ENCODE measurements at places on chromosomes 16 and 17.

- no peak for DNase-seq
Observed at GRCh38 chr17:2610195-2611175, 17.0 kb downstream of the PAFAH1B1 start.

- DNase-seq = no peak
Observed at GRCh38 chr17:83064732-83065659, 14.4 kb upstream of the METRNL start.

DNA sequence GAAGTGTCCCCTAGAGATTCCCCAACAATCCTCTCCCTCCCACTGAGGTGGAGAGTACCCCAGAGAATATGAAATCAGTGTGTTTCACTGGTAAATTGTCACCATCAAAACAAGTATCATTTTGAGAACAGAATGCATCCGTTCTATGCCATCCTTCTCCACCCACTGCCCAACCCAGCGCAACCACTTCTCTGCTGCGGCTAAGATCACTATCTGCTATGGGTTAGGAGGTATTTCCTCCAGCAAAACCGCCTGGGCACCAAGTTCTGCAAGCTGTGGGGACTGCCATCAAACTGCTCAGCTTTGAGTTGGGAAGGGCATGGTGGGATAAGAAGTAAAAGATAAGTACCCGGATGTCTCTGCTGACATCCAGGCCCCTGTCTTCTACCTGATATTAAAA, 24.4 kb downstream of the CNTNAP1 start:
- no peak for DNase-seq

DNA sequence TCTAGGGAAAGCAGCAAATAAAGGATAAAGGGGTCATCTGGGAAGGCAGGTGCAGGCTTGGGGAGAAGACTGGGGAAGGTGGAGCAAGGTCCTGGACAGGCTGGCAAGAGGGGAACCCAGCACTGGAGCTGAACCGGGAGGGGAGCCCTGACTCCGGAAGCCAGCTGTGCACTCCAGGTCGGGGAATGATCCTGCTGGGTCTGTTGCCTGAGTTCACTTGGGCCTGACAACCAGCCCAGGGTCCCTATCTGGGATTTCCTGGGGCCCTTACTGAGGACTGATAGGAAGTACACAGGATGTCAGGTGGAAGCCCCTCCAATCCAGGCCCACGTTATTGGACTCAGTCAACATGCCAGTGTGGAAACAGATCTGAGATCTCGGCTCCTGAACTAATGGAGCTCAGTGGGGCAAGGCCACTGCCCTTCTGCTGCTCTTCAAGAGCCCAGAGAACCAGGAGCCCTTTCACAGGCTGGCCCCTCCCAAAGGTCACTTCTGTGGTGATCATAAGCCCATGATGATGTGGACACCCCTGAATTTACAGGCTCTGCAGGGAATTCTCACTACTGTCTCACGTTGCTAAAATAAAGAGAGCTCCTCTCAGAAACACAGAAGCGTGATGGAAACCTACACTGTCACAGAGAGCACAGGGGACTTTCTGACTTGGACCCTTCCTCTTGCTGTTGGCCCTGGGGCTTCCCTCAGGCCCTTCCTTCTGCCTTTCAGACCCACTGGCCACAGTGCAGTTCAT, 19.9 kb upstream of the PITPNM3 start:
- no peak for DNase-seq

DNA sequence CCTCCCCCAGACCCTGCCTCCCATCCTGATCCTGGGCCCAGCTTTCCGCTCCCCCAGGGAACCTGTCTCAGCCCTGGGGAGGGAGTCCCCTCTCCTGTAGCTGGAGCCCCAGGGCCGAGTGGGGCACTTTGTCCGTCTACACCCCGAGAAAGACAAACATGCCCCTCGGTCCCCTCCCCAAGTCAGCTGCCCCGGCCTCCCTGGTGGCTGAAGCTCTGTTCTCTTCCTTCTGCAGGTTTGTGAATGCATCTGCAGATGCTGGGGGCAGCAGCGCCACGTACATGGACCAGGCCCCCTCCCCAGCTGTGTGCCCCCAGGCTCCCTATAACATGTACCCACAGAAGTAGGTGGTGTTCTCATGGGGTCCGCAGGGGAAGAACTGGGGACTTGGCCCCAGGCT, 20.8 kb downstream of the STAT5A start:
- DNase-seq = no peak

GRCh38 chr17:75723171-75723930, 2.1 kb downstream of the ITGB4 start:
- DNase-seq = no peak

DNA sequence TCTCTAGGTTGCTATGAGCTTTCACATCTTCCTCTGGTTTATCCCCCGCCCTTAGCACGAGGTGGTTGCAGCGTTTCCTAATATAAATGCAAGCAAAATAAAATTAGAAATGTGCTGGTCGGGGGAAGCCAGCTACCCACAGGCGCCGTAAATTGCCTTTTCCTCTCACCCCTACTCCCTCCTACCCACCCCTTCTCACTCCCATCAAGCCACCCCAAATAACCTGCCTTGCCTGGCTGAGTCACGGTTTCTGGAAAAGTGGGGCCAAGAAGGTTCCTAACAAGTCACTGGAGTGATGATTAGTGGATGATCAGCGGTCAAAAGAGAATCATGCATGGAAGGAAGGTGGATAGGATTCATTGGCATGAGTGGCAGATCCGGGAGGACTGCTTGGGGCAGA, 120.9 kb upstream of the RBFOX1 start:
- DNase-seq = no peak

DNA sequence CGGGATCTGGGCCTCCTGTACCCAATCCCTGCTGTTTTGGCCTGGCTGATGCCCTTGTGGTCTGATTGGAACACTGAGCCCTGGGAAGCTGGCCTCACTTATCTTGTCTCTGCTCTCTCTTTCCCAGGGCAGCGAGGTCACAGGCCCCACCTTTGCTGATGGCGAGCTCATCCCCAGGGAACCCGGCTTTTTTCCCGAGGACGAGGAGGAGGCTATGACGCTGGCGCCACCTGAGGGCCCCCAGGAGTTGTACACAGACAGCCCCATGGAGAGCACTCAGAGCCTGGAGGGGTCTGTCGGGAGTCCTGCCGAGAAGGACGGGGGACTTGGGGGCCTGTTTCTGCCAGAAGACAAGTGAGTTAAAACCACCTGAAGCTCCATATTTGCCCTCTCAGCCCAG, 126.0 kb downstream of the RAB11FIP4 start:
- no peak for DNase-seq

- DNase-seq = no peak
Observed at GRCh38 chr17:1110862-1111598, 68.8 kb downstream of the ABR start.

- no peak for DNase-seq
Observed at GRCh38 chr16:70418274-70418992, 20.5 kb downstream of the ST3GAL2 start.

GRCh38 chr17:14203388-14203787, 33.3 kb downstream of the CDRT15 start:
- DNase-seq = no peak

- no peak for DNase-seq
Observed at GRCh38 chr17:60311936-60312335, 80.0 kb downstream of the USP32 start.

DNA sequence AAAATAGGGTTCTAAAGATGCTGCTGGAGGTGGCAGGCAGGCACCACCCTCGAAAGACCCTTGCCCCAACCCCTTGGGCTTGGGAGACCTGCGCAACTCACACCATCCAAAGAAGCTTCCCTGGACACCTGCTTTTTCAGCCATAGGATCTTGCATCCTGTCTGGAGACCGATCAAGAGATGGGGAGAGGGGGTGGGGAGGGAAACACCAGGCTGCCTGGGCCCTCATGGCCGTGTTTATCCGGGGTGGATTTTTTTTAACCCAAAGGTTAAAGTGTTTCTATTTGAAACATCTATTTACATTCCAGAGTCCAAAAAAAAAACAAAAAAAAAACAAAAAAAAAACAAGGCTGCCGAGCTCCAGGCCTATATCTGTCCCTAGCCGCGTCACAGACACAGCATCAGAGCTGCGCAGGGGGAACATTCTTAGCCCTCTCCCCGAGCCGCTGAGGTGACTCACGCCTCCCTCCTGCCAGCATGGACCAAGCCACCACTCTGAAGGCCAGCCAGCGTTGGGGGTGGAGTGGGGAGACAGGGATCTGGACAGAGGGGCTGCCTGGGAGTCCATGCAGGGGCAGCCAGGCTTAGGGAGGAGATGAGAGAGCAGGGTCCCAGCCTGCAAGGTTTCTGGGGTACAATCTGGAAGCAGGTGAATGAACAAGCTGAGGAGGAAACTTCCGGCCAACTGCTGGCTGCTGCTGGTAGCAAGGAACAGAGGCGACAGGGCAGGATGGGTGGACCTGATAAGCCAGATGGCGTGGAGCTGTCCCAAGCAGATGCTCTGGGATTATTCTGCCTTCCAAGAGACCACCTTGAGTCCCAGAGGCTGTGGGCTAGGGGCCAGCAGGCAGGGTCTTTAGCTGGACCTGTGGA, 14.8 kb downstream of the HDAC5 start:
- DNase-seq = no peak

- DNase-seq = no peak
Observed at GRCh38 chr17:66836063-66837005, 1.4 kb downstream of the CACNG5 start.

DNA sequence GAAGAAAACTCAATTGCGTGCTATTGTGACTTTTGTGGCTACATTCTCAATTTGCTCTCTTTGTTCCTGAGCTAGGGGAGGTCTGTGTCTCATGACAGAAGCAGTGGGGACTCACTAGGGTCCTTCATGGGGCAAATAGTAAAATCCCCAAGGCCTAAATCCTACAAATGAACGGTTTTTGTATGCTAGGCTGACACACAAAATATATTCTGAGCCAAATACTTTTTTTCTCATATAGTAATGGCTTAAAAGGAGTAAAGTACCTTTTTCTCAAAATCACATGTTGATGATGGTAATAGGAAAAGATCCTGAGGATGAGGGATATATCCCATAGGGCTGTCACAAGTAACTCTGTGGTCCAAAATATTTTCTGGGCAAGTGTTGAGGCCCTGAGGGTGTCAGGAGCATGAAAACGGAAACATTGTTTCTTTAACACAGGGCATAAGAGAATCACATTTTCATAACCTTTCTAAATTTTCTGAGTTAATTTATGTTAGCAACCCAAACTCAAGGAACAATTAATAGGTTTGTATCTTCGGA, 77.5 kb upstream of the CNTNAP4 start:
- no peak for DNase-seq

- DNase-seq = no peak
Observed at GRCh38 chr16:20939611-20940010, 39.0 kb downstream of the LYRM1 start.

DNA sequence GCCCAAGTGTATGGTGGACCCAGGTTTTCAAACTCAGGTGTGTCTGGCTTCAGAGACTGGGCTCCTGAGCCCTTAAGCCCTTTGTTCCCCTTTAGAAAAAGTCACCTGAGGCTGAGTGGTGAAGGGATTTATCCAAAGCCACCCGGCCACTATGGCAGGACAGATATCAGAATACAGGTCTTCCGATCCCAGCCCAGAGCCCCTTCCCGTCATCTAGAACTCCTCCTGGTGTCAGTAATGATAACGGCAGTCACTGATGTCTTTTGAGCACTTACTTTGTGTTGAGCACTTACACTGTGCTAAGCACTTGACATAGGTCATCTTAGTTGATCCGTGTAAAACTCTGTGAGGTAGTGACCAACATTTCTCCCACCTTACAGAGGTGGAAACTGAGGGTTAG, 16.6 kb downstream of the NOD2 start:
- no peak for DNase-seq

- DNase-seq = no peak
Observed at GRCh38 chr17:79223953-79224352, 149.3 kb downstream of the ENGASE start.

- DNase-seq = no peak
Observed at GRCh38 chr17:55300479-55301290, 35.9 kb downstream of the HLF start.

GRCh38 chr16:27618606-27619327, 68.8 kb downstream of the KATNIP start:
- DNase-seq = no peak

- no peak for DNase-seq
Observed at GRCh38 chr16:86012221-86012620, 113.3 kb downstream of the IRF8 start.

- DNase-seq = no peak
Observed at GRCh38 chr17:7097940-7098339, 16.7 kb downstream of the ASGR2 start.

- no peak for DNase-seq
Observed at GRCh38 chr17:55484575-55484974, 26.7 kb downstream of the SMIM36 start.

- DNase-seq = no peak
Observed at GRCh38 chr16:68499006-68499405, 40.1 kb upstream of the ZFP90 start.

DNA sequence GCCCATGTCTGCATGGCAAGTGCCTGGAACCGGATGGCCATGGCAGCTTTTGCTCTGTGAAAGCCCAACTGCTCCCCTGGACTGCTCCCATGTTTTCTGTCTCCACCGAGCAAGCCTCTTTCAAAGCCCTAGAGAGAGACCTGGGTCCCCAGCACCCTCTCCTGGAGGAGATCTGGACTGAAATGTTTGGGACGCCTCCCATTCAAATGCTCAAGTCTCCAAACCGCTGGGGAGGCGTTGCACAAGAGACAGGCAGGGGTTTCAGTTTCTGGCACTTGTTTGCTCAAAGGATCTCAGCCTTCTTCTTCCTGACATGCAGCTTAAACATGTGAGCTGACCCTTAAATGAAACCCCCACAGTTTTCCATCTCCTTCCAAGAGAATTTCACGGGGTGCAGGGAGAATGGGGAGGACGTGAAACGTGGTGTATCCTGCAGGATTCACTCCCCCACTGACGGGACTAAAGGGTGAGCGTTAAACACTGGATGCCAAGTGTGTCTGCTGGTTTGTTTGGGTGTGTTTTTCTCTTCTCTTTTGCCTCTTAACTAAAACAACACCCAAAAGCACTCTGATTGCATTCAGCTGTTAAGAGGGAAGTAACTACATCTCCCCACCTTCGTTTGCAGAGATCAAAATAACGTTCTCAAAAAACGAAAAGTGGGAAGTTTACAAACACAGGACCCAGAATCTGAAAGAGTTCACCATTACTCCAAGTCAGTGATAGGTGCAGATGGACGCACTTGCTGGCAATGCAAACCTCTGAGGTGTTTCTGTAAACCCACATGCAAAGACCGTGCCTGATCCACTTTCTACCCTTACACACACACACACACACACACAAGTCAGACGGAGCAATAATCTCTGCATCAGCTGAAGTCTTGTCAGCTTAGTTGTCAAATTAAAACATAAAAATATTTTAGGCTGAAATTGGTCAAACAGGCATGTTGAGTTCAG, 256.9 kb downstream of the C16orf95 start:
- no peak for DNase-seq

- DNase-seq = no peak
Observed at GRCh38 chr16:78353640-78354275, 254.3 kb downstream of the WWOX start.

DNA sequence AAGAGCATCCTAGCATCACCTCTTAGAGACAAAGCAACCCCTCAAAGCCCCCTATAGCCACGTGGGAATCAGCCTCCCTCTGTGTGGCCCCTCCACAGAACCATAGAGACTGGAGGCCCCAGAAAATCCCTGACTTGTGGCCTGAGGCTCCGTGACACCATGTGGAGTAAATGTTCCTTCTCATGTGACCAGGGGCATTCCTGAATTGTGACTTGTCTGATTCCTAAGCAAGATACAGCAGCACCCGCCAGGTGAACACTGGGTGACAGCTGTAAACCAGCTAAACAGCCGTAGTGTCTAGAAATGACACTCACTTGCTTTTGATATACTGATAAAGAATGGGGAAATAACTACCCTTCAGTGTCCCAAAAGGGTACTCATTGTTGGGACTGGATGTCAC, 79.0 kb downstream of the DYNLRB2 start:
- DNase-seq = no peak
